NCI-H2107 (cell line): ENCODE measurements at places on chromosomes 13 and 19.

GRCh38 chr19:7428651-7429113, 60.2 kb downstream of the PEX11G start:
- DNase-seq = no peak

DNA sequence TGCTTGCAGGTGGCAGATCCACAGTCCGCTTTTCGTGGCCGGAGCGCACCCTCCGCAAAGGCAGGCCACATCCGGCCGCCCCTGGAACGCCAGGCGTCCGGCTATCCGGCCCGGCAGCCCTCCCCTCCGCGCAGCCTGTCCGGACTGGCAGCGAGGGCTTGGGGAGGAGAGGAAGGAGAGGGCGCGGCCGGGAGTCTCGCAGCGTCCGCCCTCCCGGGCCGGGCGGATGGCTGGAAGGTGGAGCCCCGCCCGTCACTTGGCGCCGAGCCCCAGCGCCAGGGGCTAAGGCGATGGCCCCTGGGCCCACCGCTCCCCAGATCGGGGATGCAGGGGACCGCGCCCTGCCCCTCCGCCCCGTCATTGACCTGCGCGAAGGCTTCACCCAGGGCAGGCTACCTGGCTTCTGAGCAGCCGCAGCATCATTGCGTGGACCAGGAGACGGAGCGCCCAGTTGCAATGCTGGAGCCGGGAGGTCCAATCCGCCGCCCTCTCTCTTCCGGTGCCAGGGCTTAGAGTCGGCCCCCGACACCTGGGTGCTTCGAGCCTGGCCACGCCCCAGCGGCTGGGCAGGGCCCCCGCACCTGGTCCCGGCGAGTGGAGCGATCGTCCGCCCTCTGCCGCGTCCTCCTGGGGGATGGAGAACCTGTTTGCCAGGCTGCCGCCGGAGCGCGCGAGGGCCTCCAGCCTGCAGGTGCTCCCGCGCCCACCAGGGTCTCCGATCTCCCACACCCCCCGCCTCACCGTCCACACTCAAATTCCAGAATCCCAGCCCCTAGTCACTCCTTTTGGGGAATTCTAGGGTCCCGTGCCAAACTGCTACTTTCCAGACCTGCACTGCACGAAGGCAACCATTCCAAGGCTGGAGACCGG, at the start of gene FUT1:
TSS of gene FUT1 (minus strand) at position 146 of the 870 bp plus-strand sequence. CDS start 1,360 bp downstream, outside the sequence.
- peak; percentile 93 for DNase-seq

DNA sequence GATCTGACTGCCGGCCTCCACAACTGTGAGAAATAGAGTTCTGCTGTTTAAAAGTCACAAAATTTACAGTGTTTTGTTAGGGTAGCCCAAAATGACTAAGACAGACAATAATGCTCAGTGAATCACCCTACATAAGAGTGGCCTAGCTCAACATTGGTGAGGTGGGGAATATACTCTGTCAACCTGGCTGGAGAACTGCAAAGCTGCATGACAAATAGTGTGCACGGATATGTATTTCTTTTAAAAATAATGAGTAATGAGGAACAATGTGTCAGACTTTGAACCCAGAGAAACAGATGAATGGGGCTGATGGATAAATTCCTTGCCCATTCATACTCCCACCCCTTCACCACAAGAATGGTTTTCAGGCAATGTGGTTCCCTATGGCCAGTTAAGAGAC, 372.4 kb downstream of the SUCLA2 start:
- DNase-seq = no peak

- DNase-seq = no peak
Observed at GRCh38 chr13:30022256-30022655, 171.8 kb upstream of the UBL3 start.

DNA sequence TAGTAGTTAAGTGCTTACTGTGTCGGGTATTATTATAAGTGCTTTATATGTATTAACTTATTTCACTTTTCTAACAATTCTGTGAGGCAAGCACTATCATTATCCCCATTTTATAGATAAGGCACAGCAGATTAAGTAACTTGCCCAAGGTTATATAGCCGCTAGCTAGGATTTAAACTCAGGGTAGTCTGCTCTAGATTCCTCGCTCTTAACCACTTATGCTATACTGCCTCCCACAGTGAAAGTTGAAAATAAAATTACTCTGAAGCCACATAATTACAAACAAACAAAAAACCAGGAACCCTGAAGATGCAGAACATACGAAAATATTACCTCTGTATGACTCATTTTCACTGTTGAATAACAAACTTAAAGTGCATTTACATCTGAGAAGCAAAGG, 3.9 kb downstream of the TEX30 start:
- DNase-seq = no peak

DNA sequence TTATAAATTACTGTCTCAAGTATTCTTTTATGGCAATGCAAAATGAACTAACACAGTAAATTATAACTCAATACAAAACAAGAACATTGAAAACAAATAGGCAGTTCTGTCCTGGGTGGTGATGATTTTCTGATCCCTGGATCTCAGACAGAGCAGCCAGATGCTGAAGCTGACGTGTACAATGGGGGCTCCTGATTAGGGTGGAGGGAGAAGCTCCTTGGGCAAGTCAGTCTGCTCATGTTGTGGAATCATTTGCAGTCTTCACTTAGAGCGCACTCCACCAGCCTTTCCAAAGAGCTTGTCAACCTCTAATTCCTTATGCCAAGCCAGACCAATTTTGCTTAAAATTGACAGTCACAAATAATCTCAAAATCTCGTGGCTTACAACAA, 21.6 kb downstream of the FXYD5 start:
- no peak for DNase-seq

- no peak for DNase-seq
Observed at GRCh38 chr19:40596608-40597328, 4.4 kb upstream of the LTBP4 start.

DNA sequence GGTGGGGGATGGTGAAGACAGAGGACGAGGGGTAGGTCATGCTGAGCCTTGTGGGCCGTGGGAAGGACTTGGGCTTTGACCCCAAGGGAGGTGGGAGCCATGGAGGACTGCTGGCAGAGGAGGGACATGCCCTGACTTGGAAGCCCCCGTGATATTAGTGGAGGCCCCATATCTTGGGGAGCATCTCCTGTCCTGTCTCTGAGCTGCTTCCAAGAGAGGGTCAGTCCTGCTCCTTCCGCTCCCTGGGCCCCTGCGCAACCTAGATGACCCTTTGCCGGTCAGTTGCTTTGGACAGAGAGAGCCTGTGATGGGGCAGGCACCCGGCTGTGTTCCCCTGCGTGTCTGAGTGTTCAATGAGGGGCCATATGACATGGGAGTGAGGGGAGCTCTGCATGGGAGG, 5.2 kb downstream of the TLE6 start:
- no peak for DNase-seq
